ENCODE measurements at places on chromosomes 16 and 17. TPM values are rescaled to one million over a fixed set of nuclear protein-coding genes. Genes with fewer than 3 reads are reported as not detected.

The TMEM238L gene
- polyA plus RNA-seq = not detected

The TAC4 gene
- 0.60 TPM for polyA plus RNA-seq

The C17orf78 gene
- polyA plus RNA-seq = 0.21 TPM

The PAFAH1B1 gene
- 171 TPM for polyA plus RNA-seq

The HASPIN gene
- 2.5 TPM for polyA plus RNA-seq

The SLC6A2 gene
- polyA plus RNA-seq = 0.10 TPM

The C17orf100 gene
- polyA plus RNA-seq = 5.4 TPM

The NDUFAF8 gene
- polyA plus RNA-seq = 48.0 TPM

The MEFV gene
- 0.81 TPM for polyA plus RNA-seq

The TERB1 gene
- 0.07 TPM for polyA plus RNA-seq

The IGF2BP1 gene
- polyA plus RNA-seq = 27.7 TPM

The C17orf67 gene
- polyA plus RNA-seq = 2.3 TPM

The ZNF287 gene
- polyA plus RNA-seq = 7.5 TPM

The KRTAP4-6 gene
- not detected for polyA plus RNA-seq

The KRTAP2-3 gene
- not detected for polyA plus RNA-seq

The GOSR1 gene
- polyA plus RNA-seq = 55.4 TPM

GRCh38 chr16:64469906-64470702, 651.8 kb downstream of the CDH11 start:
- no peak for DNase-seq

GRCh38 chr17:5241861-5242671, 7.4 kb upstream of the SCIMP start:
- no peak for DNase-seq

DNA sequence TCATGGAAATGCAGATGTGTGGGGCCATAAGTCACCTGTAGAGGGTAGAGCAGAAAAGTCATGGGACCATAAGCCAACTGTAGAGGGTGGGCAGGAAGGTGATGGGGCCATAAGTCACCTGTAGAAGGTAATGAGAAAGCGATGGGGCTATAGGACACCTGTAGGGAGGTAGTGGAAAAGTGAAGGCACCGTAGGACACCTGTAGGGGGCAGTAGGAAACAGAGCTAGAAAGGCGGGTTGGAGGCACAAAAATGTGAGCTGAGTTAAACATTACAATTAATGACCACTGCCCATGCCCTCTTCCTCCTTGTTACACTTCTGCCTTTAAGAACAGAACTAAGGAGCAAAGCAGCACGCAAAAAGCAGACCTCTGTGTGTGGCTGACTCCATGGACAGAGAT, 150.1 kb downstream of the SHISA6 start:
- DNase-seq = no peak

GRCh38 chr17:72099919-72100318, 20.9 kb upstream of the SOX9 start:
- DNase-seq = no peak

DNA sequence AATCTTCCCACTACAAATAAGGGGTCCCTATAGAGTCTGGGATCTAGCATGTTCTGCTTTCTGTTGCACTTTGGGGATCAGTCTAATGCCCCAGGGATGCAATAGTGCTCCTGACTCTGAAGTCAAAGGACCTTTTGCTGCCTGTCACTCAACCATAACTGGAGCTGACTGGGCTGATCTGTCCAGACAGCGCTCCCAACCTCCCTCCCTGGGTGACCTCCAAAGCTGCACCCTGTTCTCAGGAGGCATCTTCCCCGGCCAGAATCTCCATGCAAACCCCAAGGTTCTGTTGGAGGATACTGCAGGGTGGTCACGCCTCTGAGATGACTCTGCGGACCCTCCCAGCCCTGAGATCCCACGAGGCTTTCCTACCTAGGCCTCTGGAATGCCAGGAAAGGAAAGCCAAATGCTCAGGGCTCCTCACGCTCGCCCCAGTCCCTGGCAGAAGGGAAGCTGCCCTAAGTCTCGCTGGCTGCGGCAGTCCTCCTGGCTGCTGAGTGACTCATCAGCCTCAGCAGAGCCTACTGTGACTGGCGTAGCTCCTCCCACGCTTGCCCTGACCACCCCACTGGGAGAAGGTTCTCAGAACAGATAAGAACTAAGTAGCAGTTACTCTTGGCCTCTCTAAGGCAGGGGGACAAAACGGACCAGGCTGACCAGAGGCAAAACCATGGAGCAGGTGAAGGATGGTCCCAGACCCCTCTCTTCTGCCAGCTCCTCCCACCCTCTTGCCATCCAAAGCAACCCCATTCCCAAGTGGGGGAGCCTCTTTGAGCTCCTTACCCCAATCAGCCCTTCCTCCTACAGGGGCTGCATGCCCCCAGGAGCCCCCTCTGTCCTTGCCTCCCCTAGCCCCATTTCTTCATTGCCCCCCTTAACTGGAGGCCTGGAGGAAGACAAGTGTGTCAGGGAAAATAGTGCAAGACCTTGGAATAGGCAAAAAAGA, 124.1 kb upstream of the TNRC6C start:
- DNase-seq = no peak

- no peak for DNase-seq
These were observed 73.5 kb downstream of the FOXL1 start for GRCh38 chr16:86651823-86652222.

- DNase-seq = no peak
These were observed 5.7 kb downstream of the AIPL1 start for GRCh38 chr17:6429266-6429665.

DNA sequence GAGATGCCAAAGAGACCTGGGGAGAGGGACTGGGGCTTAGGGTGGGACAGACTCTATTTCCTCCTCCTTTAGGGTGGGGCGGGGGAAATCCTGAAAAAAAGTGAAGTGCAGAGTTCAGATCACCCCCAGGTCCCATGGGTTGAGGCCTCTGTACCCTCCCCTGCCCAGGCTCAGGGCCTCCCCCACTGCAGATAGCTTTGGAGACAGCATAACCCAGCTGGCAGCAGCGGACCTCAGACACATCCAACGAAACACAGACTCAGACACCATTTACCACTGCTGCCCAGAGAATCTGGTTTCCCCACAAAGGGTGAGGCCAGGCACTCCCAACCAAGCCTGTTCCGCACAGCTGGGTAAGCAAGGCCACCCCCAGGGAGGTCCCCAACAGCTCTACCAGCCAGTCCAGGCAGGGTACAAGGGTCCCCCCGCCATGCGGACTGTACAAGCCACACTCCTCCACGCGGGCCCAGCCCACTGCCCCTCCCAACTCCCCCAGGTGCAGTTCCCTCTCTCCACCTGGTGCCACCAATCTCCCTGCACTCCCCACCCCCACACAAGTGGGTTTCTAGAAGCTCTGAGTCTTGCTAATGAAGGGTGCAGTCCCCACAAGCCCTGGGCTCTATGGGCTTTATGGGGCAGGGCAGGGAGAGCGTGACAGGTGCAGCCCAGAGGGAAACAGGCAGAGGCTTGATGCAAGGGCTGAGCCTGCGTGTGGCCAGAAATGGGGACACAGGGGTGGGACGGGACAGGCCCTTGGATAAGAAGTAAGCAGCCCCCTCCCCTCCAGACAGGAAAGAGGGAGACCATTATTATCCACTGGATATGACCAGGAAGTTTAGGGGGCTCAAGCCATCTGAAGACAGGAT, 8.9 kb downstream of the RHBDF2 start:
- no peak for DNase-seq

- DNase-seq = no peak
These were observed 10.5 kb downstream of the SREBF1 start for GRCh38 chr17:17826342-17826713.

DNA sequence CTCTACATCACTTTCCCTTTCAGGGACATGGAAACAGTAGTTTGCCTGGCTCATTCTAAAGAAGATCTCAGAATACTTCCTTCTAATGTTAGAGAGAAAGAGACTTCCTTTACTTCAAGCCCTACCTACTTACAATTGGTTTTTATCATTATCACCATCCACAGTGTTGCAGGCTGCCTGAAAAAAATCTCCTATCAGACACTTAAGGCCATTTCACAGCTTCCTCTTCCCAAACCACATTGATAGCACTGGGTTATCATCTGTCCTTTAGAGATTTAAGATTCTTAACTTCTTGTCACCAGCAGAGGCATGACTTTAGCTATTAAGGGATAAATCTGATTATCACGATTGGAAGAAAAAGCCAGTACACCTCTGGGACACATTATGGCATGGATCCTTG, 178.5 kb upstream of the TBX2 start:
- DNase-seq = no peak

DNA sequence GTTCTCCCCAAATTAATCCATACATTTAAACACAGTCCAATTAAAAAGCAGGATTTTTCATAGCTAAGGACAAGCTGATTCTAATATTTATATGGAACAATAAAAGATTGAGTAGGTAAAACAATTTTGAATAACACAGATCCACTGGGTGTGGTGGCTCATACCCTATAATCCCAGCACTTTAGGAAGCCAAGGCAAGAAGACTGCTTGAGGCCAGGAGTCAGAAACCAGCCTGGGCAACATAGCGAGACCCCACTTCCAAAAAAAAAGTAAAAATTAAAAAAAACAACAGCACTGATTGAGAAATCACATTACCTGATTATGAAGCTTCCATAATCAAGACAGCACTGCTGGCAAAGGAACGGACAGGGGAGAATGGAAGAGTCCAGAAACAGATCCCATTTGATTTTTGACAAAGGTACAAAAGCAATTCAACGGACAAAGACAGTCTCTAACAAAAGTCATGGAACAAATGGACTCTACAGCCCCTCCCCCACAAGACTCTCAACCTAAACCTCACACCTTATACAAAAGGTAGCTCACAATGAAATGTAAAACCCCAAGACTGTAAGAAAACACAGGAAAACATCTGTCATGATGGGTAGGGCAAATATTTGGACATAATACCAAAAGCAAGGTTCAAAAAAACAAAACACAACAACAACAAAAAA, 17.9 kb downstream of the USP7 start:
- DNase-seq = no peak

- DNase-seq = no peak
These were observed 172.9 kb downstream of the STX8 start for GRCh38 chr17:9402590-9403199.

DNA sequence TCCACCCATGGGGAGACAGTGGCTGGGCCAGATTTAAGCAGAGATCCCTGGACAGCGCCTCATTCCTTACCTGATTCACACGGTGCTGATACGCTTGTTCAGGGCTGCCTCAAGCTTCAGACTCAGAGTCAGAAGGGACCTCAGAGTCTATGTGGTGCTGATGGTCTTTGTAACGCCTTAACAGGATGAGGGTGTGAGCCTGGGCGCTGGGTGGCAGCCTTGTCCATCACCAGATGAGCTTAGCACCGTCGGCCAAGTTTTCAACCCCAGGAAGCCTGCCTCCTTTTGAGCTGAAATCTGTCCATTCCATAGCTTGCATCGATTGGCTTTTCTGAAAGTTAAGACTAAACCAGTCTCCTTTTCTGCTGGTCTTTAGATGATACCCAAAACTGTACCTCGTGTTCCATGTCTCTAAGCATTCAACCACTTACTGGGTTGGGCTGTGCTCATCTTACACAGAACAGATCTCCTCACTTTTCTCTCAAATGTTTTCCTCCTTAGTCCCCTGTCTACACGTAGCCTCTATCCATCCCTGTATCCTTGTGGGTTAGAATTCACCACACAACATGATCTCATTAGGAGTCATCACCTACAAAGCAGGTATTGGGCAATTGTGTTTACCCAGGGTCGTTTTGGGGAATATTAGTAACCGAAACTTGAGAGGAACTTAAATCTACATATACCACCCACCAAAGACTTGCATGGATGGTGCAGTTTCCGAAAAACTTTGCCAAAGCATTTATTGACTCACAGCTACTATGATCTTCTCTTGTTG, 573.4 kb downstream of the CDH13 start:
- DNase-seq = no peak

DNA sequence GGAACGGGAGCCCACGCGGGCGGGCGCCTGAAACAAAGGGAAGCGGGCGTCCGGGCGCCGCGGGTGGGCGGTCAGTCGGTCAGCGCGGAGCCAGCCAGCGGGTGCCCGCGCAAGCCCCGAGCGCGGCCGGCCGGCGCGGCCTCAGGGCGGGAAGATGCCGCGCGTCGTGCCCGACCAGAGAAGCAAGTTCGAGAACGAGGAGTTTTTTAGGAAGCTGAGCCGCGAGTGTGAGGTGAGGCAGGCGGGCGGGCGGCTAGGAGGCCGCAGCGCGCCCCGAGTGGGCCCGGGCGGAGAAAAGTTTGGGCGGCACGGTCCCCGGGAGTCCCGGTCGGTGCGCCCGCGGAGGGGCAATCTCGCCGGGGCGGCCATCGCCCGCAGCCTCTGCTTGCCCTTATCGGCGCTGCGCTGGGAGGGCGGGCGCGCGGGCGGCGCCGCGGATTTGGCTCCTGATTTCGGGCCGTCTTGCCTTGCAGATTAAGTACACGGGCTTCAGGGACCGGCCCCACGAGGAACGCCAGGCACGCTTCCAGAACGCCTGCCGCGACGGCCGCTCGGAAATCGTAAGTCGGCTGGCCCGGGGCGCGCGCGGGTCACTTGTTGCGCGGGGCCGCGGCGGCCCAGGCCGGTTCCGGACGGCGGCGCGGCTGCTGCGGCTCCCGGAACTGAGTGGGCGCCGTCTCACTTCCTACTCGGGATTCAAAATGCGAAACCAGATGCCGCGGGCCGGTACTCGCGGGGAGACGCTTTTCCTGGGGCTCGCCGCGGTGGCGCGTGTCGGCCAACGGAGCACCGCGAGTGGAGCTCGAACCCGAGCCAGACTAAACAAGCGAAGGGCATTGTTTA, 526 bp downstream of the CBFB start:
- peak; percentile 70 for DNase-seq

- DNase-seq = no peak
These were observed 21.5 kb downstream of the PRCD start for GRCh38 chr17:76561332-76561731.

DNA sequence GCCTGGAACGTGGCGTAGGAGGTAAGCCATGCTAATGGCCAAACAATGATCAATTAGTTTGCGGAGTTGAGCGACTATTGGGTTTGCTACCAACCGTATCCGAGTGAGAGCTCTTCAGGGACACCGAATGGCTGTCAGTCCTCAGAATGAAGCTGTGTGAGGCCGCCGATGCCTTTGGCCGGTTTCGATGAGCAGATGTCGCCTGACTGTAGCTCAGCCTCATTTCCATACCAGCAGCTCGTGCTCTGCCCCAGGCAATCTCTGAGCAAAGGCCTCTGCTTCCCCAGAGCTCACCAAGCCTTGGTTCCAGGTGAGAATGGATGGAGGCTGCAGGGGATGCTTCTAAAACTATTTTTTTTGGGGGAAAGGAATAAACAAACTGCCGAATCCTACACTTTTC, 111.7 kb upstream of the HS3ST4 start:
- DNase-seq = no peak

- no peak for DNase-seq
These were observed 63.7 kb downstream of the SIAH1 start for GRCh38 chr16:48321317-48322036.

DNA sequence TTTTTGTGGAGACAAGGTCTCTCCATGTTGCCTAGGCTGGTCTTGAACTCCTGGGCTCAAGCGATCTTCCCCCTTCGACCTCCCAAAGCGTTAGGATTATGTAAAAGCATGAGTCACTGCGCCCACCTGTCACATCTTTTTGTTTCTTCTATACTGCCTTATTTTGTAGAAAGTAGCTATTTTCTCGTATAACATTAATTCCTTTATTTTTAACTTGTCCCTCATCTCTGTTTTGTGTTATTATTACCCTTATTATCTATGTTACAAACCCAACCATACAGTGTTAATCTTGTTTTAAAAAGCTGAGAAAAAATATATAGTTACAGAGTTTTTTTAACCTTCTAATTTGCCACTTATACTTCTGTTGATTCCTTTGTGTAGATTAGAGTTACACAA, 1.4 kb upstream of the TXNDC11 start:
- no peak for DNase-seq

GRCh38 chr16:69150146-69150865, 17.9 kb downstream of the UTP4 start:
- peak; percentile 74 for DNase-seq

All from left lung (tissue), 14 donors.